ENCODE measurements at places on chromosomes 7 and 10. TPM values are rescaled to one million over a fixed set of nuclear protein-coding genes. Genes with fewer than 3 reads are reported as not detected.
A peak's percentile ranks its signal among the peaks of the same experiment; 100 is the strongest.

- no peak for DNase-seq
- H3K36me3 ChIP-seq, result peaks cover 4% of the 10 kb centered on the region
- H3K27me3 ChIP-seq, result no peaks in the 10 kb centered on the region
- peaks cover 46% of the 10 kb centered on the region for H3K4me1 ChIP-seq
Observed at GRCh38 chr7:92633211-92633906, 43.2 kb upstream of the FAM133B start.

DNA sequence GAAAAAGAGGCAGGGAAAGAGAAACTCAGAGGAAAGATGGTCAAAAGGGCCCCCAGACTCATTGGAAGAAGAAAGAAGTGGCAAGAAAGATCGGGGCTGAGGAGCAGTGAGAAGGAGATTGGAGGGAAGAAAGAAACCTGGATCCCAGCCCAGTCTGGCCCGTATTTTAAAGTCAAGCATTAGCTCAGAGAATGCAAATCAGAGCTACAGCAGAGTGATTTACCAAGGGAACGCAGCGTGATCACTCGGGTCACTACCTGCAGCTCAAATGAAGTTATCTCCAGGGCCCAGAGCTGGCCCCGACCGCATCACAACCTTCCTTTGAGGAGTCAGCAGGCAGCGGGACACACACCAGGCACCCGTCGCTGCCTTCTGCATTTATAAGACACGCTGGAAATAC is 72.8 kb downstream of the CARD11 start:
- H3K4me3 ChIP-seq, result no peak overlapping the region
- H3K36me3 ChIP-seq, result peaks cover 49% of the 10 kb centered on the region
- no peak for DNase-seq
- H3K27me3 ChIP-seq, result no peaks in the 10 kb centered on the region

The LBX1 gene
- not detected for total RNA-seq

The TMUB1 gene
- 40.5 TPM for total RNA-seq

GRCh38 chr10:19704544-19704943 is 111.7 kb upstream of the PLXDC2 start:
- H3K4me1 ChIP-seq, result no peaks in the 10 kb centered on the region
- no peak overlapping the region for H3K4me3 ChIP-seq
- no peaks in the 10 kb centered on the region for H3K36me3 ChIP-seq
- DNase-seq, result no peak

The ADAP1 gene
- total RNA-seq, result 9.4 TPM

The SFXN2 gene
- 22.1 TPM for total RNA-seq

DNA sequence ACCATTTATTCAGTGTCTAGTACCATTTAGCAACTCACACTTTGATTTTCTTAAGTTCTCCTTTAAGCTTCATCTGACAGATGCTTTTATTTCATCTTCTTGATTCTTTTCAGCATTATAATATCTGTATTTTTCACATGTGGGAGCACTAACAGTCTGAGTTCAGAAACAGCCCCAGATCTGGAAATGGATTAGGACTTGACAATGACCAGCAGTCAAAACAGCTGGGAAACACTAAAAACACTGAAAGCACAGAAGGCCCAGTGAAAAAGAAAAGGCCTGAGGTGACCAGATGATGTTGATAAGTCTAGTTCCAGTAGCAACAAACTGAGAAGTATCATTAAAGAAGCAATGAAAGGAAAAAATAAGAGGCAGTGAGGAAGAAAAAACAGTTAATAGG is 304.7 kb upstream of the MYO3A start:
- DNase-seq, result no peak
- H3K27me3 ChIP-seq, result no peaks in the 10 kb centered on the region
- H3K4me1 ChIP-seq, result no peaks in the 10 kb centered on the region
- no peaks in the 10 kb centered on the region for H3K36me3 ChIP-seq

- peaks cover 19% of the 10 kb centered on the region for H3K27me3 ChIP-seq
- peaks cover 8% of the 10 kb centered on the region for H3K4me1 ChIP-seq
- no peak for DNase-seq
- no peak overlapping the region for H3K27ac ChIP-seq
- H3K36me3 ChIP-seq, result no peaks in the 10 kb centered on the region
- no peak overlapping the region for H3K4me3 ChIP-seq
Observed at GRCh38 chr7:2684501-2684900, 3.5 kb upstream of the AMZ1 start.

- peaks cover 97% of the 10 kb centered on the region for H3K4me1 ChIP-seq
- DNase-seq, result no peak
- peak overlapping the region; percentile 55 for H3K4me3 ChIP-seq
Observed at GRCh38 chr7:90728568-90728967, 132.4 kb downstream of the CDK14 start.

DNA sequence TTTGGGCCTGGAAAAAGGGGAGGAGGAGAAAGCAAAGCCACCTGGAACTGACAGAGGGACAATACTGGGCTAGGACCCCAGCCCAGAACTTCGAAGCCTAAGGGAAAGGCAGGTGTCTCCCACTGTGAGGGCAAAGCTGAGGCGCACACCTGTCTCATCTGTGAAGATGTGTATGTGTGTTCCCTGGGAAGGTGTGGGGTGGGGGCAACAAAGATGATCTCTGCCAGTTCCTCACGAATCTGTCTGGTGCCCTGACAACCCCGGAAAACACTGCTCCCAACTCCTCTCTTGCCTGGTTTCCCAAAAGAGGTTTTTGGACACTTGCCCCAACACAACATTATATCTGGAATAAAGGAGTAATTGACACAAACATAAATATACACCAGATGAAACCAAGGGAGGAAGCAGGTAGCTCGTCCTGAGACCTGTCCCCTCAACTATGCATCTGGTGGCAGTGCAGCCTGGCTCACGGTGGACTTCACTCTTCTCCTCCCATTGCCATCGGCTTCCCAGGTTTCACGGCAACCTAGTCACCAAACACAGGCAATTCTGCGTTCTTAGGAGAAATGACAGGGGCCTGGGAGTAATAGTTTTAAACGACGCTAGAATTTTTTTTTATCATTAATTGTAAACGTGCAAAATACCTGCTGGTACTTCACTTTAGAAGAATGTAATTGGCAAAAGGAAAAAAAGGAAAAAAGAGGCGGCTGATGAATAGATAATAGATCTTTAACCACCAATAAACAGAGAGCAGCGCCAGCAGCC is 1.7 kb upstream of the EMX2 start:
- no peaks in the 10 kb centered on the region for H3K36me3 ChIP-seq
- H3K27ac ChIP-seq, result no peak overlapping the region
- no peak for DNase-seq
- H3K4me1 ChIP-seq, result peaks cover 15% of the 10 kb centered on the region
- peaks cover 50% of the 10 kb centered on the region for H3K27me3 ChIP-seq

DNA sequence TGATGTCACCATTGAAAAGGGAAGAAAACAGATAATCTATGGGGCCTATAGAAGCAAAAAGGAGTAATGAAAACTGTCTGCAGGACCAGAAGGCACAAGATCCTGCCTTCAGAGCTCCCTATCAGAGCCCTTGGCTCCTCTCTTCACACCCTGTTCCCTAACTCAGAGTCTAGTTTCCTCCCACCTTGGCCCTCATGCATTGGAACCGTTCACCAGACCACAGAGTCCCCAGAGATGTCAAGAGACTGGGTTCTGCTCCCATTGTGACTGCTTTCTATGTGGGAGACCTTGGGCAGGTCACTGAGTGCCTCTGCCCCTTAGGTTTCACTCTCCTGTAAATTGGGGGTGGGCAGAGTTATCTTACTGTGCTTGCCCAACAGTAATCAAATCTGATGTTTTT is 80.1 kb upstream of the RPA3 start:
- no peak overlapping the region for H3K4me3 ChIP-seq
- H3K27me3 ChIP-seq, result no peaks in the 10 kb centered on the region
- no peak for DNase-seq
- H3K36me3 ChIP-seq, result peaks cover 20% of the 10 kb centered on the region

The FOXI2 gene
- total RNA-seq, result not detected

The CHRM2 gene
- total RNA-seq, result not detected

- no peak overlapping the region for H3K27ac ChIP-seq
- H3K36me3 ChIP-seq, result no peaks in the 10 kb centered on the region
- peaks cover 27% of the 10 kb centered on the region for H3K4me1 ChIP-seq
- peaks cover 6% of the 10 kb centered on the region for H3K27me3 ChIP-seq
- DNase-seq, result no peak
- H3K4me3 ChIP-seq, result no peak overlapping the region
Observed at GRCh38 chr7:945147-945555, 9.3 kb downstream of the ADAP1 start.

The TRPV5 gene
- total RNA-seq, result 0.17 TPM

The WNT2 gene
- not detected for total RNA-seq

GRCh38 chr10:71694567-71694968 is 25.0 kb downstream of the C10orf105 start:
- H3K4me1 ChIP-seq, result peaks cover 63% of the 10 kb centered on the region
- no peaks in the 10 kb centered on the region for H3K36me3 ChIP-seq
- H3K27me3 ChIP-seq, result no peaks in the 10 kb centered on the region
- peak overlapping the region; percentile 74 for H3K27ac ChIP-seq

DNA sequence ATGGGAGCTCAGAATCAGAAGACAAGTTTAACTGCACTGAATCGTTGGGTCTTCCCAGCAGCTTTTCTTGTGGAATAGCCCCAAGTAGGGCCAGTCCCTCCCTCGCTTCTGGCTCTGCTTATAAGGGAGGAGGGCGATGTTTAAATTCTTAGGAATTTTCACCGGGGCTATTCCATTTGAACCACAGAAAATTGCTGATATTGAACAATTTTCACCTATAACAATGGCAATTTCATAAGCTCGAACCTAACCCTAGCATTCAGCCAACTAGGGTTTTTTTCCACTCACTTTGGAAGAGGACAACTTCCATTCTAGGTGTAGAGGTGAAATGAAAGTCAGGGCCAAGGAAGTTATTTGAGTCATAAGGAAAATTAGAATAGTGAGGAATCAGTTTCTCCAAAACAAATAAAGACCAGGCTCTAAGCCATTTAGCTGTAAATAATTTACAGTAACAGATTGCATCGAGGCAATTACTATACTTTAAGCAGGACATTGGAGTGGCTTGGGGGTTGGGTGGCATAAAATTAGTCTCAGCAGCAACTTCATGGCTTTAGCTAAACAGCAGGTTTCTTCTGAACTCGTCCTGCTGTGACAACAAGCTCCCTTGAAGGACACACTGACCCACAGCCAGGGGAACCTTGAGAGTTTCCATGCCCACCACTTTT is 1.5 kb upstream of the ATP6V0A4 start:
- H3K4me1 ChIP-seq, result no peaks in the 10 kb centered on the region
- no peaks in the 10 kb centered on the region for H3K36me3 ChIP-seq
- no peak overlapping the region for H3K4me3 ChIP-seq
- H3K27me3 ChIP-seq, result no peaks in the 10 kb centered on the region
- no peak overlapping the region for H3K27ac ChIP-seq
- no peak for DNase-seq

GRCh38 chr10:16493884-16494536 is 27.7 kb downstream of the C1QL3 start:
- no peak for DNase-seq
- H3K27me3 ChIP-seq, result no peaks in the 10 kb centered on the region
- H3K4me3 ChIP-seq, result no peak overlapping the region
- H3K36me3 ChIP-seq, result peaks cover 56% of the 10 kb centered on the region
- H3K4me1 ChIP-seq, result no peaks in the 10 kb centered on the region
- H3K27ac ChIP-seq, result no peak overlapping the region

DNA sequence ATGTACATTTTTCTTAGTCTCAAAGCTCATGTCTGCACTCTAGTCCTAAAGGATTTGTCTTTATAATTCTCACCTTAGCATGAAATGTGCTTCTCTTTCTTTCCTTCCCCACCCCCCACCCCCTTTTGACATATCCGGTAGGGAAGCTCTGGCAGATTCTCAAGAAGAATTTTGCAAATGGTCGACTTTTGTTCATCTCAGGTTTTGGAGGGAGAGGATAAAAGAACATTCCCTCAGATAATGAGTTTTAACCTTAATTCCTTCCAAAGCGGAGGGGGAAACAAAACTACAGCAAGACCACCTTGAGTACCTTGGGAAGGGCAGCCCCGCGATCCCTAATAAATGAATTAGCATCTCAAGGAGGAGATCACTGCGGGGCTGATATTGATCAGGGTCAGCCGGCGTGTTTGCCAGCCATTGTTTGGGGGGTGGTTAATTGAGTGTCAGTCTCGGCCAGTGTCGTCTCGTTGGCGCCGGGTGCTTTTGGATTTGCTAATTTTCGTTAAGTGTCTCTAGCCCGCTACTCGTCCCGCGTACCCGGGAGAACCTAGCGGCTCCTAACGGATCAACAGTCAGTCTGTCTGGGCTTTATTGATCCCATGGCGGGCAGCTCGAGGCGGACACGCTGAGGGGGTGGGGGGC is 874 bp upstream of the BAMBI start:
- peaks cover 2% of the 10 kb centered on the region for H3K36me3 ChIP-seq
- H3K4me1 ChIP-seq, result peaks cover 30% of the 10 kb centered on the region
- peaks cover 49% of the 10 kb centered on the region for H3K27me3 ChIP-seq
- peak overlapping the region; percentile 80 for H3K4me3 ChIP-seq
- H3K27ac ChIP-seq, result no peak overlapping the region

DNA sequence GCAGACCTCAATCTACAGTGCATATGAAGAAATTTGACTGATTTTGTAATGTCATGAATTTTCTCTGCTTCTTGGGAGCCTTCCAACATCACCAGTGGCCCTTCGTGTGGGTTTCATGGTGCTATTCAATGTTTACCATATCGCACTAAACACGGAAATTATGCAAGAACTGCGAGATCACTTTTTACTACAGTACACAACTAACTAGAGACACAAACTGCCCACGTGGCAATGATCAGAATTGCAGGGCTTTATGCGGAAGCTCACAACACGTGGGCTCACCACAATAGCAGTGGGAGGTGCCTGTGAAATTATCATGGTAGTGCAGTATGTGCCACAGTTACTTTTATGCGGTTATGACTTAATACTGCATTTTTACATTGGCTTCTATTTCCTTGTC is 449.7 kb upstream of the KLF6 start:
- H3K27ac ChIP-seq, result no peak overlapping the region
- no peak for DNase-seq
- H3K4me1 ChIP-seq, result no peaks in the 10 kb centered on the region
- no peaks in the 10 kb centered on the region for H3K36me3 ChIP-seq

DNA sequence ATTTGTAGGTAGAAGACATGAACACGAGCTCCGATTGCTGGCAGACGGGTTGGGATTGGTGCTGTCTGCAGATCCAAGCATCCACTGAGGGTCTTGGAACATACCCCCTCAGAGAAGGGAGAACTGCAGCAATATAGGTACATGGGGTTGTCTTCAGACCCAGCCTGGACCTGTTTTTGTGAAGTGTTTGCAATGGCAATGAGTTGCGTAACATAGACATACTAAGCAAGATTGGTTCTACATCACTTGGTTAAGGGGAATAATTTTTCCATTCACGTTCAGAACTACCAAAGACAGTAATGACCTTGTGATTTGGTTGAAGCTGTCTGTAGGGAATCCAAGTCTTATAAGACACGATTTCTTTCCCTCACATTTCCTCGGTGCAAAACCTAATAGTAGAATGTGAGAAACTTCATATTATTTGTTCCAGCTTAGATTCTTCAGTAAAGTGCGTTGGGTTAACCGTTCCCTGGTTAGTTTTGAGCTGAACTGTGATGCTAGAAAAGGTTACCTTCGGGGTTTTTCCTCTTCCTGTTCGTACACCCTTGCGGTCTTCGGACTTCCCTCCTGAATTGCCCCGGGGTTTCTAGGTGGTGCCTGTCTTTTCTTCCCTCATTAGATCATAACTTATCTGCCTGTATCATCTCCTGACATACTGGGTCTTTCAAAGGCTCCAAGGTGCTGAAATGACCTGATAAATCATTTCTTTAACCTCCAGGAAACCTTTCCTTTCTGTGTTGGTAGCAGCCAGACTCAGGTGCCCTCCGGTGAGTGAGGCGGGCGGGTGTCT is 14.4 kb downstream of the PROSER2 start:
- no peak for DNase-seq
- H3K4me1 ChIP-seq, result peaks cover 6% of the 10 kb centered on the region
- no peaks in the 10 kb centered on the region for H3K36me3 ChIP-seq

- H3K27me3 ChIP-seq, result peaks cover 4% of the 10 kb centered on the region
- no peaks in the 10 kb centered on the region for H3K4me1 ChIP-seq
- no peaks in the 10 kb centered on the region for H3K36me3 ChIP-seq
- no peak overlapping the region for H3K27ac ChIP-seq
Observed at GRCh38 chr10:31253237-31253636, 65.8 kb upstream of the ZEB1 start.

Data from activated B cell treated with CpG ODN at 0.5 μM for 24 hours (primary cell).